ENCODE measurements at places on chromosomes 7 and 10. TPM values are rescaled to one million over a fixed set of nuclear protein-coding genes. Genes with fewer than 3 reads are reported as not detected.

Gene IDI2
- total RNA-seq: not detected

Gene ZNF398
- 16.4 TPM for total RNA-seq

Gene GCK
- 1.8 TPM for total RNA-seq

Gene ADD3
- total RNA-seq: 39.4 TPM

Gene OPTN
- total RNA-seq: 55.3 TPM

Gene NEUROG3
- not detected for total RNA-seq

Gene CCL24
- total RNA-seq: not detected

Gene FAM25G
- not detected for total RNA-seq

Gene TAC1
- 0.68 TPM for total RNA-seq

Gene TRPV5
- not detected for total RNA-seq

Gene CEP55
- 41.2 TPM for total RNA-seq

- H3K4me3 ChIP-seq: no peak overlapping the region
- H3K27ac ChIP-seq: no peak overlapping the region
- no peaks in the 10 kb centered on the region for H3K4me1 ChIP-seq
- H3K36me3 ChIP-seq: no peaks in the 10 kb centered on the region
- H3K27me3 ChIP-seq: no peaks in the 10 kb centered on the region
Observed at GRCh38 chr7:4818000-4818794, 42.8 kb downstream of the AP5Z1 start.

GRCh38 chr10:6401558-6402348 is 178.3 kb downstream of the PRKCQ start:
- H3K27ac ChIP-seq: no peak overlapping the region
- peaks cover 12% of the 10 kb centered on the region for H3K4me1 ChIP-seq
- peak; percentile 69 for DNase-seq
- no peaks in the 10 kb centered on the region for H3K36me3 ChIP-seq
- no peak overlapping the region for H3K4me3 ChIP-seq
- H3K27me3 ChIP-seq: no peaks in the 10 kb centered on the region

DNA sequence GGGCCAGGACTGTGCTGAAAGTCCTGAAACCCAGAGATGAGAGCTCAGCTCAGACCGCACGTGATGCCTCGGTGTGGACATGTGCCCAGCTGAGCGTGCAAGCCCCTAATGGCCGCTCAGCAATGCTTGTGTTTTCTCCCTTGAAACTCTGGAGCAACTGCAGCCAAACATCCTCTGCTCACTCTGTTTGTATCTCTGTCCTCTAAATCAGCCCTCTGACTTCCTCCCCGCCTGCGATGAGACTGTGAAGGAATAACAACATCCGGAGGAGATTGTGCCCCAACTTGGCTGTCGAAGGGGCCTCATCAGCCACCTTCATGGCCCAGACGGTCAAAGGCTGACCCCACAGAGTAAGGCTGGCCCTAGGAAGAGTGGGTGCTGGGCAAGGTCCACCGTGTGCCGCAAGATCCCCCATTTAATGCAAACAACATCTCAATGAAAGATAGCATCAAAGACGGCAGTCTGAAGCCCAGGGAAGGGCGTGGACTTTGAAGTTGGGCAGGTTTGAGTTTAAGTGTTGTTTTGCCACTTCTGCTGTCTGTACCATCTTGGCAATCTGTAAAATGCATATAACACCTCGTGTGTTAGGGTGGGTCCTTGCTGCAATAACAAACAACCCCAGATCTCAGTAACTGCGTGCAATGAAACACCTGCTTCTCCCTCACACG is 39.9 kb downstream of the CALML3 start:
- no peak for DNase-seq
- peak overlapping the region; percentile 51 for H3K4me3 ChIP-seq
- no peak overlapping the region for H3K27ac ChIP-seq
- no peaks in the 10 kb centered on the region for H3K36me3 ChIP-seq

DNA sequence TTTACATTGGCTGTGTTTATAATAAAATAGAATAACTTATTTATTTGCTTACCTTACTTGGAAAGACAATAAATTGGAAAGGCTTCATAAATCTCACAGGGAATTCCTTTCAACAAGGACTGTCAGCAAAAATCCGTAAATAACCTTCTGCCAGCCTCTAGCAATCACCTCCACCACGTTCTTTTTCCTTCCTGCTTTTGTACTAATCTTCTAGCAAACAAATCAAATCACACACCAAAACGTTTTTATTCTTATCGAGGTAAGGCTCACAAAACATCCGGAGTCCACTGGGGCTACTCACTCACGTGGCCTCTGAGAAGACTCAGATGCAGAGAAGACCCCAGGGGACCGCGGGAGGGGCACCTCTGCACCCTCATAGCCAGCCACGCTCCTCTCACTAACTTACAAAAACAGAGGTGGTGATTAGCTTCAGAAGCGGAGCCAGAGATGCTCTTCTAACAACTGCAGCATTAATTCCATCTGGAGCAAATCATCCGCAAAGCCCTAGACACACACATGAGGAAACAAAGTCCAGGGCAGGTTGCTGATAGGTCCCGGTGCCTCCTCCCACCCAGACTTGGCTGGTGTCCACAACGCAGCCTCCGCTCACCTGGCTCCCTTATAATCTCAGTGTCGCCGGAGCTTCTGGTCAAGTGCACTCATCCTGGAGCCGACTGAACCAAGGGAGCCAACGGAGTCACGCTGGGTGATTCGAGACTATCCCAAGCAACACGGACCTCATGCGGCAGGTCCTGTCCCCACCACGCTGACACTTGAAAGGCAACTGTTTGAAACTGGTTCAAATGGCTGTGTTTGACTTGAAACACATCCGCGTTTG is 22.5 kb downstream of the CTBP2 start:
- no peaks in the 10 kb centered on the region for H3K4me1 ChIP-seq
- no peak overlapping the region for H3K27ac ChIP-seq
- no peak for DNase-seq

GRCh38 chr10:10093021-10093420 is 924.7 kb upstream of the CELF2 start:
- no peak for DNase-seq
- no peak overlapping the region for H3K4me3 ChIP-seq
- no peak overlapping the region for H3K27ac ChIP-seq
- no peaks in the 10 kb centered on the region for H3K36me3 ChIP-seq
- no peaks in the 10 kb centered on the region for H3K27me3 ChIP-seq
- no peaks in the 10 kb centered on the region for H3K4me1 ChIP-seq

GRCh38 chr10:2791774-2792443 is 275.4 kb upstream of the PFKP start:
- DNase-seq: no peak
- no peak overlapping the region for H3K27ac ChIP-seq
- no peaks in the 10 kb centered on the region for H3K36me3 ChIP-seq
- no peak overlapping the region for H3K4me3 ChIP-seq

DNA sequence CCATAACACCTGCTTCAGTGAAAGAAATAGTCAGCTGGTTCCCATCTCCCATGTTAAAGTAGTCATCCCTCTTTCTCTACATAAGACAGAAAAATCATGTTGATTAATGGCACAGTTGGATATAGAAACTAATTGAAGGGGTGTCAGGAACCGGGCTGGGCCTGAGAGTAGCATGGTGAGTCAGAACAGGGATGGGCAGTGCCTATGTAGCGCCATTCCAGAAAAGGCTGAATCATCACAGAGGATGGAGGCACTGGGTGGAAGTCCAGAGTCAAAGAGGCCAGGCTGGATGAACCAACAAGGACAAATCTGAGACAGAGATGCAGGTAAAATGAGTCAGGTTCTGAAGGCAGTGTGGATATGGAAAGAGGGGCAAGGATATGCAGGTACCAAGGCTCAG is 201.2 kb downstream of the LHFPL3 start:
- H3K4me3 ChIP-seq: no peak overlapping the region
- no peaks in the 10 kb centered on the region for H3K4me1 ChIP-seq
- H3K36me3 ChIP-seq: no peaks in the 10 kb centered on the region
- H3K27ac ChIP-seq: no peak overlapping the region
- no peaks in the 10 kb centered on the region for H3K27me3 ChIP-seq

GRCh38 chr10:124957404-124957947 is 15.6 kb downstream of the ZRANB1 start:
- no peak overlapping the region for H3K4me3 ChIP-seq
- no peaks in the 10 kb centered on the region for H3K36me3 ChIP-seq
- no peak for DNase-seq
- peaks cover 3% of the 10 kb centered on the region for H3K4me1 ChIP-seq

DNA sequence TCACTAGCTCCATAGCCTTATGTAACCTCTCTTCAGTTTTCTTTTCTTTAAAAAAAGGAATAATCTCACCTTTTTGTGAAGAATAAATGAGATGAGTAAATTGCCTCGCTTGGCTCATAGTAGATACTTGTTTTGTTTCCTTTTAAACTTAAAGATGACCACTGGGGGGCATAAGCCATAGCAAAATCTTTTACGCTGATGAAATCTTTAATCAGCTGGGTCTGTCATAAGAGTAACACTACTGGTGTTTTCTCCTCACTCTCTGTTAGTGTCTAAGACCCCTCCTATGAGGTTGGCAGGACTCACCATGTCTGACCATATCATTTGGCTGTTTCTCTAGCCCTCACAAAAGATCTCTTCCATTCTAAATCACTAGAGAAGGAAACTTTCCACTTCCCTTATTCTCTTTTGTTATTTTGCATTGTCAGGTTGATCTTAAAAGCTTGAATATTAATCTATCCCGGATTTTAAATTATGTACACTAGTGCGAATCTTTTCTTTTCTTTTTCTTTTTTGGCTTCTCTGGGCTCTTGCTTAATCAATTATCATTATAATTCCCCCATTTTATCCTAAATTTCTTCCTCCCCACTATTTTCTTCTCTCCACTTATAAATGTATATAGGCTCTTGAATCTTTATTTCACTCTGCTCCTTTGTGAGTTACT is 12.5 kb downstream of the STAG3 start:
- H3K4me3 ChIP-seq: no peak overlapping the region
- H3K27me3 ChIP-seq: no peaks in the 10 kb centered on the region
- peaks cover 15% of the 10 kb centered on the region for H3K4me1 ChIP-seq
